ENCODE measurements at places on chromosomes 2 and 18. TPM values are rescaled to one million over a fixed set of nuclear protein-coding genes. Genes with fewer than 3 reads are reported as not detected.

DNA sequence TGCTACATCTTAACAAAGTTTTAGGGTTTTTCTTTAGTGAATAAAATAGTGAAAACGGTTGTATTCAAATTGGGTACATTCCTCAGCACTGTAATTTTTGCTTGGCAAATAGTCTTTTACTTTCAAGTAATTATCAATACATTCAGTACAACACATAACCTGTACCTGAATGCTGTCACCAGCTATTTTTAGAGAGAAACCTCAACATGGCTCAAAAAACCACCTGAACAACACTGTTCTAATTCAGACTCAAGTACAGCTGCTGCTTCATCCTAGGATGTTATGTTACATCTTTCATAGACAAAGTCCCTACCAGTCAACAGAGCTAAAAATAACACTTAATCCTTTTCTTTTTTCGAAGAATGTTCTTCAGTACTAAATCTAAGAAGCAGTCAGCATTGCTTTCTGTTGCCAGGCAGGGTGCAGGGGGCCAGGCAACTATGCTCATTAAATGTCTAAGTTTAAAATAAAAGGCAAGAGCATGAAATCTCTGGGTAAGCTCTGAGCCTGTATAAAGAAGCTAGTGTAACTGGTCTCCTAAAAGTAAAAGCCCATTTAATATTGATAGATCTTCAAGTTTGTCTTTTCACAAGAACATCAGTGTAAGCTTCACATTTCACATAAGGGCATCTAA lies 20.5 kb downstream of the PDIA6 start:
- no peak for DNase-seq

GRCh38 chr2:241798631-241799521 lies 10.1 kb upstream of the NEU4 start:
- no peak for DNase-seq

SCN7A gene
- not detected for total RNA-seq

- DNase-seq, result no peak
Measured at GRCh38 chr2:13114391-13114790, 397.7 kb downstream of the TRIB2 start.

- DNase-seq, result no peak
Measured at GRCh38 chr2:216169087-216169486, 59.9 kb downstream of the XRCC5 start.

- no peak for DNase-seq
Measured at GRCh38 chr2:10554961-10555809, 107.1 kb upstream of the ODC1 start.

GRCh38 chr2:239025951-239026461 lies 178.1 kb downstream of the TWIST2 start:
- no peak for DNase-seq

NDUFAF7 gene
- total RNA-seq, result 17.9 TPM

- no peak for DNase-seq
Measured at GRCh38 chr18:77079954-77080682, 52.5 kb downstream of the MBP start.

POTEI gene
- total RNA-seq, result not detected

IL1R2 gene
- 0.52 TPM for total RNA-seq

GRCh38 chr2:132668189-132668823 lies 1.7 kb downstream of the LYPD1 start:
- no peak for DNase-seq

GRCh38 chr2:100272841-100273329 lies 49.4 kb downstream of the LONRF2 start:
- DNase-seq, result no peak

- no peak for DNase-seq
Measured at GRCh38 chr2:101597347-101597944, 100.1 kb upstream of the MAP4K4 start.

DNA sequence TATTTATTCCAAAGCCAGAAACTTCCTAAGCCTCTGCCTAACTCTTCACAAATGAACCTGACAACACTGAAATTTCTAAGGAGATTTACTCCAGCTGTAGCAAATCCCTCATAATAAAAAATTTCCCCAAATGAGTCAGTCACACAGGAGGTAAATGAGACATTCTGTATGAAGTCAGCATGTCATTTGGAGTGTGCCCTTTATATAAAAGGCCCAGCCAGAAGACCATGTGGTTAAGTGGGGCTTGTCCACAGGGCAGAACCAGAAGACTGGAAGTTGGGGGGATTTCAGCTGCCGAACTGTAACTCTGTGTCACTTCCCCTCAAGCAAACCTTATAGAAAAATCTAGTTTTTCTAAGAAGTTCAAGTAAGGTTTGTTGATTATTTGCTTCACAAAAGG lies 30.2 kb downstream of the NRP2 start:
- no peak for DNase-seq

DNA sequence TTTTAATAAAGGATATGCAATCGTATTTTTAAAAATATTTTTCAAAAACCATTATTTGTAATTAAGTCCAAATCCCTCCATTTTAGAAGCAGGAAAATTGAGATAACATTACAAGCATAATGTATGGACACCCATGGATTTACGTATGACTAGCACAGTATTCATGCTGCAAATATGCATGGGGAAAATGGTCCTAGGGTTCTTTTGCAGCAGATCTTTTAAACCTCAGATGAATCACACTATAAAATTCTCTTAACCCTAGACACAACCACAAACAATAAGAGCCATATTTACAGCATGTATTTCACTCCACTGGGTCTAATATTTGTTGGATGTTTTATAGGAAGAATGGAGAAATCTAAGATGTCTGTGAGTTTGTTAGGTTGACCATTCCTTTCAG lies 453.4 kb downstream of the TGIF1 start:
- DNase-seq, result no peak

- no peak for DNase-seq
Measured at GRCh38 chr2:45194596-45194995, 185.3 kb upstream of the SIX2 start.

DNA sequence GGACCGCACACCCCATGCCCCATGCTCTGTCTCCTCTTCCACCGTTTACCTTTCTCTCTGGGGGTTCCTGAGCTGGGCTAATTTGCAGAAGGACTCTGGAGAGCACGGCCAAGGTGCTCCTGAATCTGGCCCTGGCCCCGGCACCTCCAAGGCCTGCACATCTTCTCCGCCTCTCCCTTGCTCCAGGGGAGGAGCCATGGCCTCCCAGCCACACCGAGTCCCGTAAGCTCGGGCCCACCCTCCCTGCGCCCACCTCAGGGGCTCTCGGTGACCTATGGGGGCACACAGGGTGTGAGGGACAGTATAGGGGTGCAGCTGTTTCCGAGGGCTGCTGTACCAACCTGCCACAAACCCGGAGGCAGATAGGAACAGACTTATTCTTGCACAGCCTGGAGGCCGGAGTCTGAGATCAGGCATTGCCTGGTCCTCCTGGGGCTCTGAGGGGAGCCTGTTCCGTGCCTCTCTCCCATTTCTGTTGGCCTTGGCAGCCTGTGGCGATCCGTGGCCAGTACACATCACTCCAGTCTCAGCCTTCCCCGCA lies 127.3 kb upstream of the GPC1 start:
- no peak for DNase-seq

DNA sequence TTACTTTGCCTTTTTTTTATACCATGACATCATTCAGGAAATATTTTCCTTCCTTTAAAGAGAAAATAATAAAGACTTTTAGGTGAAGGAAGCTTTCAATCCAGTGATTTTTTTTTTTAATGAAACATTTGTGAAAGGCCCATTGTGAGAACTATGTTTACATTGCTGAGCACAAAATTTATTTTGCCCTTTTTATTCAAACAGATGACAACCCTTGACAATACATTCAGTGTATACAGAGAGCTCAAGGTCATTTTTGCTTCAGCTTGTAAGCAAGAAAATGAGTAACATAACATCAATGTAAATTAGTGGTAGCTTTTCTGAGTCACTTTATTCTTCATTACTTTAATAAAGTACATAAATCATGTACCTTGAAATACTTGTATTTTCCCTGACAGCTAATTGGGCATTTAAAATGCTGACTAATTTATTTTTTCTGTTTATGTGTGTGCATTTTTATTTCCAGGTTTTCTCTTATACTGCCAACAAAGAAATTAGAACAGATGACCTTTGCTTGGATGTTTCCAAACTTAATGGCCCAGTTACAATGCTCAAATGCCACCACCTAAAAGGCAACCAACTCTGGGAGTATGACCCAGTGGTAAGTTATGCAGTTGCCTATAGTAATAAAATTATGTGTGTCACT lies 121.6 kb downstream of the GALNT1 start:
- no peak for DNase-seq

- no peak for DNase-seq
Measured at GRCh38 chr2:170201275-170201674, 23.3 kb downstream of the MYO3B start.

GRCh38 chr2:10389573-10389972 lies 58.6 kb downstream of the ODC1 start:
- no peak for DNase-seq

DNA sequence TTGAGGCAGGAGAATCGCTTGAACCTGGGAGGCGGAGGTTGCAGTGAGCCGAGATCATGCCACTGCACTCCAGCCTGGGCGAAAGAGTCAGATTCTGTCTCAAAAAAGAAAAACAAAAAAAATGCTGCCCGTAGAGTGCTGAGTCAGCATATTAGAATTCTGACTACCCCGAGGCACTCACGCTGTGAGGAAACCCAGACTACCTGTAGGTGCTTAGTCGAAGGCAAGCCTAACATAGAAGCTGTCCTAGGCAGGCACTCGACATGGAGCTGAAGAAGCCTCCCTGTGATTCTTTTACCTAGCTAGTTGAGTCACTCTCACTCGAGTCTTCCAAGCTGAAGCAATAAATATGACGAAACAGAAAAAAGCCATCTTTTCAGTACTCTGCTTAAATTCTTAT lies 1323.2 kb upstream of the DDX18 start:
- no peak for DNase-seq

GRCh38 chr2:37775908-37776250 lies 104.4 kb upstream of the CDC42EP3 start:
- DNase-seq, result no peak

DNA sequence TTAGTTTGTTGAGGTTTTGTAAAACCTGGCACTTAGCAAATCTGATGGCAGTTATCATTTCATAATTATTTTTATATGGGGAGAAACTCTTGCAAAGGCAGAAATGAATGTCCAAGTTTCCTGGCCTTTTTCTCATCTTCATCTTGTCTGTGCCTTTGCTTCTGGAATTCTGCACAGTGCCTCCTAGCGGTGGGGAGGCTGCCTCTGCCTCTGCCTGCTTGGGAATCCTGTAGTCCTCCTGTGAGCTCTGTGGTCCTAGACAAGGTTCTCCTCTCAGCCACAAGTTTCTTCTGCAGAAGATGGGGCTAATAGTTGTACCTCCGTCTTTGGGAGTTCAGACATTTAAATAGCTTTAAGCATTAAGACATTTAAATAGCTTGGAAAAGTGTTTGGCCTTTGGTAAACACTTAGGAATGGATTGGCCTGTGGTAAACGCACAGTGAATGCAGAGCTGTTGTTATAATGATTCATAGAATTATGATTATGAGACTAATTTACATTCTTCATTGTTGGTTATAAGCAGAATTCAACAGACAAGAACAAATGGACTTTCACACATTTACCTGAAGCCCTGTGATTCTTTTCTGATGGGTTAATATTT lies 101.2 kb downstream of the ZNF236 start:
- no peak for DNase-seq

RNU2-63P gene
- total RNA-seq, result 1.9 TPM
